ENCODE measurements at places on chromosomes 6 and 20.
A peak's percentile ranks its signal among the peaks of the same experiment; 100 is the strongest.

DNA sequence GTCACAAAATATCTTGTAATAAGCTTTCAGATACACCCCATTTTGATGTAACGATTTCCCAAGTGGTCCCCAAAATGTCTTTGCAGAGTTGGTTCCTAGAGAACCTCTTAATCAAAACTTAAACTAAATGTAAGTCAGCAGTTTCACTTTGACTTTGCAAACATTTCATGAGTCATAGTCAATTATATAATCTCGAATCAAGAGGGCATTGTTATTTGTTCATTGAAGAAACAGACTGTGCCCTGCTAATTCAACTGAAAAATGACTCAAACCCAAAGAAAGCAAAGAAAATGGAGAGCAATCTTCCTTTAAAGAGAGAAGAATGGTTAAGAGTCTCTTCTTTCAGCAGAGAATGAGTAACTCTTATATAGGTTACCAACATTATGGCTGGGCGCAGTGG is 58.3 kb downstream of the IPCEF1 start:
- peak; percentile 73 for DNase-seq

DNA sequence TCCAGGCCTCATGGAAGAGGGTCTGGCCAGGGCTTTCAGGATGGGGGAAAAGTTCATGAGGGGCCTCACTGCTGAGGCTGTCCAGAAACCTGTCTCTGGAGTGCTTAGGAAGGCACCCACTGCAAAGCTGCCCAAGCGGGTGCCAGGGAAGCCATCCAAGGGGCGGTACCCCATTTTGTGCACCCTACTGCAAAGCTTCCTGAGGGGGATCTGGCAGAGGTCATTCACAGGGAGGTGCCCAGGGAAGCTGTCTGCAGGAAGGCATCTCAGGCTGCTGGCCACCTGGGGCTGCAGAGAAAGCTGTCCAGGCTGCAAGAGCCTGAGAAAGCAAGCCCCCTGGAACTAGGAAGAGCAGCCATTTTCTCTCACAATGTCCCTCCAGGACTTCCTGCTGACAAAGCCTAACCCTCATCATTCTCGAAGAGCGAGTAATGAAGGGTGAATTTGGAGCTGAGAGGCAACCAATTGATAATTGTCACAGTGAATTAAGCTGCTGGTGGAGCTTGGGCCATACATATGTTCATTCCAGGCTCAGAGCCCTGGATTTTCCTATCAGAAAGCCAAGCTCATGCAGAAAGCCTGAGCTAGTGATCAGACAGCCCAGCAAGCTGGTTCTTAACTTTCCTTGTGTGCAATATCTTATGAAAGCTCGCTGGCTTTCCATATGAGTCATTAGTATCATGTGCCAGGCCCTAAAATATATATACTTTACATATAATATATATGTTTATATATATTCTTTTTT is 62.2 kb upstream of the SLC22A16 start:
- no peak for DNase-seq

- no peak for DNase-seq
Measured at GRCh38 chr6:11848852-11849731, 70.5 kb upstream of the ADTRP start.

DNA sequence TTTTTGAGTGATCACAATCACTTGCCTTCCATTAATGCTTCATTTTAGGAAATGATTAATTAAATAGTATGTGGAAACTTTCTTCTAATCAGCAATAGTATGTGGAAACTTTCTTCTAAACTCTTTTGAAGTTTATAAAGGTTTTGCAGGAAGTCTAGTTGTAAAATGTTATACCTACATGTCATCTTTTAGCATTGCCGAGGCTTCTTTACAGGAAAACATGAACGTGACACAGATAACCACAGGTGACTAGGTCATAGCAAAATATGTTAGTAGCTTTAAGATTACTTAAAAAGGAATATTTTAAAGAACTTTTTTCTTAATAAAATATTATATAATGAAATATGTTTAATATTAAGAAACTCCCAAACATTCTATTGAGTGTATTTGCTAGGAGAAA is 56.8 kb downstream of the SMAP1 start:
- DNase-seq, result no peak

All from pons (tissue), 1 donor.